Naive B cell (primary cell): ENCODE measurements at places on chromosomes 7 and 10. TPM values are rescaled to one million over a fixed set of nuclear protein-coding genes. Genes with fewer than 3 reads are reported as not detected.
A peak's percentile ranks its signal among the peaks of the same experiment; 100 is the strongest.

- DNase-seq = no peak
These were observed 124.5 kb downstream of the PRKCQ start for GRCh38 chr10:6455592-6455991.

GRCh38 chr10:13100349-13101294 lies 659 bp downstream of the OPTN start:
- no peak for DNase-seq

DNA sequence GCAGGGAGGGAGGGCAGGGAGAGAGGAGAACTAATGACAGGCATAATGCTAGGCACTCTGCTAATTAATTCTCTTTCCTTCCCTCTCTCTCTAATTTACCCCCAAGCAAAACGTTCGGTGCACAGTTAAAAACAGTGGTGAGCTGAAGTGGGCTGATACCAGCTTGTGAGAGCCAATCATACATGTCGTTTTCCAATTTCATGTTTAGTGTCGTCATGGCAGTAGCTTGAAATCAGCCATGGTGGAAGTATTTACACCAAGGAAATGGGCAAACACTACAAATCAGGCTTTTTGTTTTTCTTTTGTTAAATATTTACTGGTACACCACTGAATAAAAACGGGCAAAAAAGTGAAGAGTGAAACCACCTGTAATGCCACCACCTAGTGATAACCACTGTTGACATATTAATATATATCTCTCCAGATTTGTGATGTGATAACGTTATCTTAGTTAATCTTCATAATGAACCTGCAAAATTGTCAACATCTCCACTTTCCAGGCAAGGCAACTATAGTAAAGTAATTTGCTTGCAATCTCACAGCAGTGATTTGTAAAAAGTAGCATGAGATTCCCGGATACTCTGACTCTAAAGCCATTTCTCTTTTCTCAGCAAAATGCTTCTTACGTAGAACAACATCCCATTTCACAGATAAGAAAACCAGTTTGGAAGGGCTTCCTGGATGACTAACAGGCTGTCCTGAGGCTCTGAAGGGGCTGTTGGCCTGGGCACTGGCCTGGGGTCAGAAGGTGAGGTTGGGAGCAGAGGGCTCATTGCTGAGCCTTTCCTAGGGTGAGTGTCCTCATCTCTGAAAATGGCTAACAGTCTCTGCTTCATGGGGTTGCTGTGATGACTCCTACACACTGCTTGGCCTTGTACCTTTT lies 83.7 kb downstream of the ATXN7L1 start:
- DNase-seq = no peak

The LIPN gene
- 0.30 TPM for polyA plus RNA-seq

- DNase-seq = peak; percentile 70
These were observed at the start of gene SLC29A3 for GRCh38 chr10:71319042-71319799. Gene SLC29A3 (plus strand): TSS chr10:71319259. CDS start chr10:71319310, 51 bp downstream.

The ZNF789 gene
- polyA plus RNA-seq = 6.3 TPM

The TMEM139 gene
- 0.32 TPM for polyA plus RNA-seq

The ITGB8 gene
- not detected for polyA plus RNA-seq

DNA sequence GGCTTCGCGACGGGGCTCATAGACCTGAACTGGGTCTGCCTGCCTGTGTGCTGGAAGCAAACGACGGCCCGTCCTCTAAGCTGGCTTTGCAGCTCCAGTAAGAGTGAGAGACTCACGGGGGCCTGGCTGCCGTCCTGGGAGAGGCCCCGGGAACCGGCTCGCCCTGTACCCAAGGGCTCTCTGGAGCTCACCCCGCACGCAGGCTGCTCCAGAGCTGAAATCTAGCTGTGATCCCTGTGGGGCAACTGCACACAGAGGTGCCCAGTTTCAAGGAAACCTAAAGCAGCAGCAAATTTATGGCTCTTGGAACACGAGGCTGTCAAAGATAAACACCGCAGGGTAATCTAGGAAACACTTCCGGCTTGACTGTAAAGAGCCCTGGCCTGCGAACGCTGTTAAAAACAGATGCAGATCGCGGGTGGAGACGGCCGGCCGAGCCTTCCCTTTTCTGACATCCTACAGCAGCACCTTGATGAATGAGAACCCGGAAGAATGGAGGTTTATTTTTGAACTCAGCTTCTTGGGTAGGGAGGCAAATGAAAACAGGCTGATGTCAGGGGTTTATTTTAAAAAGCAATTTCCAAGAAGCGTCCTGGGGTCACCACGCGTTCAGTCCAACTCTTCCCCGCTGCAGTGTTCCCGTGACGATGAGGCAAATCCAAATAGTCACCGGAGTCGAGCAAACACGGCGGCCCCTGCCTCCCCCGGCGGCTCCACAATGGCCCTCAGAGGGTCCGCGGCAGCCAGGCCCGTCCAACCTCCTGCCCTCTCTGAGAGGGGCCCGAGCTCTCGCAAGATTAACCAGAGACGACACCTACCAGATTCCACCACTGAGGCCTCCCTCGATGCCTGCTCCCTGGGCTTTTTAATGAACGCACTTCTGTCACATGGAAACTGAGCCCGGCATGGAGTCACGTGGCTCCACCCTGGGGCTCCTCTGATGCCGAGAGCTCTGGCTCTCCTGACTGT lies 29.6 kb downstream of the AMZ1 start:
- DNase-seq = peak; percentile 57

DNA sequence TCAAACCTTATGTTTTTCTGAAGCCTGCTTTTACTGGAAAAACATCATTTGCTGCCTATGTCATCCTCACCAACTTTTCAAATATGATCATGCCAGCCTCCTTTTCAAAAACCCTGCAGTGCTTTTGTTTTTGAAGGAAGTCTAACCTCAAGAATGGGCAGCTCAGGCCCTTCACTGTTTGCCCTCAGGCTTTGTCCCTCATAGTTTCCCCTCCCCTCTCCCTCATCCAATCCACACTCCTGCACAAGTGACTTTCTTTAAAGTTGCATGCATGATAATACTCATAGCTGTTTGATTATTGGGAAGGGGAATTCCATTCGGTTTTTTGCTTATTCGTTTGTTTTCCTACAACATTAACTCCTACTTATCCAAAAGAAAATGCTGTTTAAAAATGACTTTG lies 219.4 kb downstream of the SEMA3E start:
- DNase-seq = no peak

The MARVELD1 gene
- polyA plus RNA-seq = not detected

GRCh38 chr10:101748496-101748895 lies 27.4 kb downstream of the FGF8 start:
- no peak for DNase-seq

- no peak for DNase-seq
These were observed 238.1 kb upstream of the BMPER start for GRCh38 chr7:33667196-33667595.

The LGI1 gene
- not detected for polyA plus RNA-seq

The KAZALD1 gene
- not detected for polyA plus RNA-seq

GRCh38 chr10:22503315-22504088 lies 158.2 kb downstream of the SPAG6 start:
- DNase-seq = no peak

GRCh38 chr7:158655931-158656441 lies 48.6 kb downstream of the NCAPG2 start:
- no peak for DNase-seq

The TCAF2 gene
- 2.6 TPM for polyA plus RNA-seq
